ENCODE measurements at places on chromosomes 7 and 10.

- DNase-seq, result no peak
These were observed 114.8 kb upstream of the LANCL2 start for GRCh38 chr7:55250313-55250712.

DNA sequence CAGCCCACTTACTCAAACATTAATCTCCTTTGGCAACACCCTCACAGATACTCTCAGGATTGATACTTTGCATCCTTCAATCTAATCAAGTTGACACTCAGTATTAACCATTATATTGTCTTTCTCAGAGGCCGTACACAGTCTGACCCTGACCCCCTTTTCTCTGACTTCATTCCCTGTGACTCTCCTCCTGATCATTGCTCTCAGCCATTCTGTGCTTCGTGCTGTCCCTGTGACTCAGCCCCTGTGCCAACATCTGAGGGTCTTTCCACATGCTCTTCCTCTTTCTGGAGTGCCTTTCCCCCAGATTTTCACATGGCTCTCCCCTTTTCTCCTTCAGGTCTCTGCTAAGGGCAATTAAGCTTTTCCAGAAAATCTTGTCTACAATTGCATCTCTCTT lies 289.0 kb upstream of the PHYHIPL start:
- no peak for DNase-seq

GRCh38 chr7:52764492-52765169 lies 270.8 kb upstream of the POM121L12 start:
- no peak for DNase-seq

- DNase-seq, result no peak
These were observed 534.1 kb downstream of the AUTS2 start for GRCh38 chr7:70132226-70132851.

DNA sequence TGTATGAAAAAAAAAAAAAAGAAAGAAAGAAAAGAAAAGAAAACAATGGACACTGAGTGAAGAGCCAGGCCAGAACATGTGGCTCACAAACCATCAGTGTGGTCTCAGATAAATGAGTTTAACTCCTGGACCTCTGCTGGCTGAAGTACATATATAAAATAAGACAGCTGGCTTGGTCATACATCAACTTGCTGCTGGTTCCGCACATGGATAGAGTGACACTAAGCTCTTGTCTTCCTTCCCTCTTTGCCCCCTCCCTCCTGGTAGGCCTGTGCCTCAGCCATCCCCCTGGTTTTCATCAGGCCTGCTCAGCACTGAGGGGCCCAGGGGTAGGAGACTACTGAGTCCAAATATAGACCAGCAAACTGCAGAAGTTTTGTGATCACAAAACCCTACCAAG lies 58.1 kb upstream of the DGKI start:
- DNase-seq, result no peak

All from activated T-cell treated with anti-CD3 and anti-CD28 coated beads for 1 hour (primary cell).